ENCODE measurements at places on chromosomes 5 and 9.
A peak's percentile ranks its signal among the peaks of the same experiment; 100 is the strongest.

DNA sequence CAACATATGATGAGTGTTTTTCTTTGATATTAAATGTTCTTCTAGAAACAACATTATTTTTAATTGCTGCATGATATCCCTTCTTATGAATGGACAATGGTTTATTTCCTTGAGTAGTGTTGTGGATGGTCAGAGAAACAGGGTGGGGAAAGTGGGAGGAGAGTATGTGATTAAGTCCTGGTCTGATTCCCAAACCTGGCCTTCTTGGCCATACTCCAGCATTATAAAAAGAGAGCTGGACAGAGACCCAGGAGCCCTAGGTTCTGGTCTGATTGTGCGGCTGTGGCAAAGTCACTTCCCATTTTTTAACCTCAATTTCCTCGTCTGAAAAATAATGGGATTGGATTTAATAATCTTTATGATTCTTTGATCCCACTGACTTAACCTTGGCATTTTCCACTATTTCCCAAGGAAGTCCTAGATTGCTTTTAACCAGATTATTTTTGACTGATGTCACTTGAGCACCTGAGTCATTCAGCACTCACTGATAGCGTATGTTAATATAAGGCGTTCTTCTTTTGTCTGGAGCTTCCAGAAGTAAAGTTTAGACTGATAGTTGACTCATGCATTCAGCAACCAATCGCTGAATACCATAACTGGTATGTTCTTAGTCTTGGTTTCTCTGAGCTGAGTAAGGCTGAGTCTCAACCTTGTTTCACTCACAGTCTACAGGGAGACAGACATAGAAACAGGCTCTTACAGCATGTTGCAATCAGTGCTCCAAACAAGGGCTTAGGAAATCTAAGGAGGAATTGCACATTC lies 26.2 kb downstream of the OSMR start:
- DNase-seq = no peak

GRCh38 chr5:114360816-114361723 lies 800 bp upstream of the KCNN2 start:
- peak; percentile 45 for DNase-seq

DNA sequence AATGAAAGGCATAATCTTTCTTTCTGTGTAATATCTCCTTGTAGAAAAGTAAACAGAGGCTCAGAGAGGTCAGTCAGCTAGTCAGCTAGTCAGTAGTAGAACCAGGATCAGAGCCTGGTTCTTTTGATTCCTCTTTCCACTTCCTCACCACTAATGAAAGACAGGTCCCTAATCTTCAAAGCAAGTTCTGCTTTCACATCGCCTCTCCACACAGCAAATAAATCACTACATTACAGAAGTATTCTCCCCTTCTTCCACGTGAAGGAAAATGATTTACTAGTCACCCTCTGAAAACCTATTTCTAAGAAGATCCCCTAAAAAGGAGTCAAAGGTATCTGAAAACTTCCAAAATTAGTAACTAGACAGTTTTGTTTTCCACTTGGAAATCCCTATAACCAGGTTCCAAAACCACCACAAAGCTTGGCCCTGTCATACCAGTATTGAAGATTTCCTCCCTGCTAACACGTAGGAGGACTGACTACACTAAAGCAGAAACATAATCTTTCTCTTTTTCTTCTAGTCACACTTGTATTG lies 140.5 kb upstream of the TARS1 start:
- no peak for DNase-seq

- peak; percentile 49 for DNase-seq
Observed at GRCh38 chr5:90921418-90921973, 362.9 kb downstream of the ADGRV1 start.

Measured in skin of body (tissue), 3 donors.